AML-193 (cell line): ENCODE measurements at places on chromosomes 7 and 10.

DNA sequence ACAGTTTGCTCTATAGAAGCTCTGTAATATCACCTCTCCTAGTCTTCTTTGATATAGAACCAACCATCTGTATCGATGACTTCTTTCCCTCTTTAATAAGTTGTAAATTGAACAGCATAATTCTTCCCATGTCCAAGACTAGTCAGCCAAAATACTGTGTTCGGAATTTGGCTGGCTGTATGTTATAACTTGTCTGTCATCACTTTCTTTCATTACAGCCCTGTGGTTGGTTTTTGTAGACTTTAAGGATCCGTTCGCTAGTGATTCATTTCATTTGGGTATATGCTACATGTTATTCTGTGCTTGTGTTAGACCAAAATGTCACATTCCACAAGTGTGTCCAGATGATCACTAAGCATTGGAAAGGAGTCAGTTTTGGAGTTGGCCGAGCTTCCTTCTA is 155.4 kb upstream of the ITGB1 start:
- no peak for DNase-seq

DNA sequence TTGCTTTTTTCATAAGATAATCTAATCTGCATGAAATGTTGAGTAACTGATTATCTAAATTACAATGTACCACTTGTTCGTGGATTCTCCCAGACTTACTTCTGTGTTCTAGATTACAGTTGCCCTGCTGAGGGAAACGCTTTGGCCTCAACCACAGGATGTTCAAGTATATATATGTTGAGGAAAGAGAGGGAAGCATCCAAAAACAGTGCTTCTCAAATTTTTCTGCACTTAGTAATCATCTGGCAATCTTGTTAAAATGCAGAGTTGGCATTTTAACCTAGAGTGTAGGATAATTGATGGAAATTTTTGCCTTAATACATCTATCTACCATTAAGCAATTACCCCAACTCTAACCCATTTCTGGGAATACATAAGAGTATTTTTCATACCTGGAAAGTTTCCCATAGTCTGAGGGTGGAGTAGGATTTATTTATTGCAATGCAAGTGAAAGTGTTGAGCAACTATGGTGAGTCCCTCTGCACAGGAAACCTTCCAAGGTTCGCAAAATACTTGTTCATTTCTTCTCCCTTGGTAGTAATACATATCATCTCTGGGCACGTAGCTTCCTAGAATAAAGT is 59.6 kb upstream of the C1GALT1 start:
- no peak for DNase-seq

GRCh38 chr7:26291699-26292538 is at the start of gene SNX10:
Gene SNX10 (plus strand): TSS chr7:26291862. CDS start chr7:26346443, 54,581 bp downstream.
- DNase-seq = peak; percentile 26

DNA sequence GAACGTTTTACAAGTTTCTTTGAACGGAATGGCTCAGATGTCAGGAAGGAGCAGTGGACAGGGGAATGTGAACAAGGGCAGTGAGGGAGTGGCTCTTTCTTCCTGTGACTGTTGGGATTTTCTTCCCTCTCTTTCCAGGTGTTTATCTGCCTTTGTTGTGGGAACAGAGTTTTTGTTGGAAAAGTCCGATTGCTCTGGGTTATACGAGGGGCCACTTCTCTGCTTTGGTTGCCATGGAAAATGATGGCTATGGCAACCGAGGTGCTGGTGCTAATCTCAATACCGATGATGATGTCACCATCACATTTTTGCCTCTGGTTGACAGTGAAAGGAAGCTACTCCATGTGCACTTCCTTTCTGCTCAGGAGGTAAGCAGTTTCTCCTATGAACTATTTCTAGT is 41.4 kb downstream of the ZRANB1 start:
- no peak for DNase-seq

- DNase-seq = no peak
Measured at GRCh38 chr10:25797888-25798429, 136.1 kb upstream of the MYO3A start.

DNA sequence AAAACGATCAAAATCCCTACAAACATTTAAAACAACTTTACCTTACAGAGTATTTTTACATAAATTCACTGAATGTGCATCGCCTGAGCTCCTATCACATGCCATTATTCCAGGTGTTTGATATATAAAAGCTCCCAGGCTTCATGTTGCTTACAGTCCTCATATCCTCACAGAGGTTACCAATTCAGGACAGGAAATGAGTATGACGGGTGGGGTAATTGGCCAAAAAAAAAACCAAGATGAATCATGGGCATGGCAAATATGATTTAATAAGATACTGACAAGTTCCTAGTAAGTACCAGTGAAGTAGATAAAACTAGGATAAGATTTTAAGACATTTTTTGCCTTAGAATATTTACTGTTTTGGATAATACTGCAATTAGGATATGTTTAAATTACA is 135.8 kb downstream of the KMT2E start:
- DNase-seq = no peak

GRCh38 chr7:157469181-157470016 is 132.6 kb downstream of the DNAJB6 start:
- no peak for DNase-seq

- no peak for DNase-seq
Measured at GRCh38 chr10:110073896-110074295, 66.1 kb downstream of the ADD3 start.

DNA sequence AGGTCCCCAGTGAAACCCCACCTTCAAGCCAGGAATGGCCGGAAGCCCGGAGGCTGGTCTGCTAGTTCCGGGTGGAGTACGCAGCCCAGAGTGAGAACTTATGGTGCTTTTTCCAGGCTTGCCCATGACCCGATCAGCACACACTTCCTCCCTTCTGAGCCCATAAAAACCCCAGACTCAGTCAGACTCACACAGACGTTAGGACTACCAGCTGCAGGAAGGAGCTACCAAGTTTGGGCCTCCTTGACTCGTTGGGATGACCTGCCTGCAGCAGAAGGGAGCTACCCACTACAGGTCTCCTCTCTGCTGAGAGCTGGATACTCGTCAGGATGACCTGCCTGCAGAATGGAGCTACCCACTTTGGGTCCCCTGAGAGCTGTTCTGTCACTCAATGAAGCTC is 39.1 kb downstream of the SCRN1 start:
- DNase-seq = no peak

GRCh38 chr10:98617906-98618520 is 171.3 kb upstream of the HPS1 start:
- DNase-seq = no peak

GRCh38 chr10:129758207-129759021 is 205.7 kb downstream of the EBF3 start:
- no peak for DNase-seq

DNA sequence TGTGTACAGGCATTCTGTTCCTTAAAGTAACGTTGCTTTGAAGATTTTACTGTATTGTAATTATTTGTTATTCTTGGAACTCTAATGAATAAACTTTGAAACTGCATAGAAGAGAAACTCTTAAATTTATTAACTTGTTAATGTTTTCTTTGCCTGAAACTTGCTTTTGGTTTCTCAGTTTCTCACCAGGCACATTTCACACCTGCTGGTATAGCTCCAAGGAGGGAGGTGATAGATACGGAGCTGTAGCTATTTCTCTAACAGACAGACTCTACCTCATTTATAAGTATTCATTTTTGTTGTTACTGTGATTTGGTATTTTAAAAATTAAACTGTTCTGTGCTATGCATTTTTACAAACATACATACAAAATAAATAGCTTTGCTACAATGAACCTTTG is 32.7 kb downstream of the R3HCC1L start:
- no peak for DNase-seq

- DNase-seq = no peak
Measured at GRCh38 chr10:118258285-118258684, 83.8 kb downstream of the FAM204A start.

GRCh38 chr10:9508606-9509005 is 1454.1 kb downstream of the GATA3 start:
- DNase-seq = no peak

GRCh38 chr7:73699370-73700068 is 16.1 kb downstream of the BUD23 start:
- DNase-seq = no peak

DNA sequence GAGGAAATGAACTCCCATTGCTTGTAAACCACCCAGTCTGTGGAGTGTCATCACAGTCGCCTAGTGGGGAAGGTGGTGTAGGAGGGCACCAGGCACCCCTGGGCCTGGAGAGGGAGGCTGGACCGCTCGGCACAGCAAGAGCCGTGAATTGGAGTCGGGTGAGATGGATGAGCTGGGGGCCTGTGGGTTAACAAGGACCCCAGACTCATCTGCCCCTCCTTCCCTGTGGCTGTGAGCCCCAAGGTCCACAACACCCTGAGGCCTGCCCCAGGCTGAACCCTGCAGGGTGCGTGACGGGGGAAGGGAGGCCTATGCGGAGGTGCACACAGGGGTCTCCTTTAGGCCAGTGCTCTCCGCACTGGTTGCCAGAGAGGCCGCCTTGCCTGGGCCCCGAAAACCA is 581.4 kb upstream of the FOXK1 start:
- DNase-seq = no peak

DNA sequence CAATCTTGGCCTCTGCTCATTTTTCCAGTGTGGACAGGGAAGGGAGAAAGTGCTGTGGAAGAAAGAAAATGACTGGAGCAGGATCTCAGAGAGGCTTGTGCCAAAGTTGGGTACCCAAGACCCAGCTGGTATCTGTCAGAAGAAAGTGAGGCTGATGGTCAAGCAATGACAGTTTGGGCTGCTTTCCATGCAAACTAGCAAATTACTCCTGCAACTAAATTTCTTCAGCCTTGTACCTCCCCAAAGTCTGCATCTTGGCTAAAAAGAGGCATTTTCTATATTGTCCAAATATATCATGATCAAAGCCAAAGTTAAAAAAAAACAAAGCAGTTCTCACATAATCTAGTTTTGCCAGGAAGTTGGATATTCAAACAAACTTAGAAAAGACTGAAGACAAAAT is 208.5 kb upstream of the FRMD4A start:
- DNase-seq = no peak

GRCh38 chr10:115866691-115867090 is 406.3 kb downstream of the GFRA1 start:
- no peak for DNase-seq

DNA sequence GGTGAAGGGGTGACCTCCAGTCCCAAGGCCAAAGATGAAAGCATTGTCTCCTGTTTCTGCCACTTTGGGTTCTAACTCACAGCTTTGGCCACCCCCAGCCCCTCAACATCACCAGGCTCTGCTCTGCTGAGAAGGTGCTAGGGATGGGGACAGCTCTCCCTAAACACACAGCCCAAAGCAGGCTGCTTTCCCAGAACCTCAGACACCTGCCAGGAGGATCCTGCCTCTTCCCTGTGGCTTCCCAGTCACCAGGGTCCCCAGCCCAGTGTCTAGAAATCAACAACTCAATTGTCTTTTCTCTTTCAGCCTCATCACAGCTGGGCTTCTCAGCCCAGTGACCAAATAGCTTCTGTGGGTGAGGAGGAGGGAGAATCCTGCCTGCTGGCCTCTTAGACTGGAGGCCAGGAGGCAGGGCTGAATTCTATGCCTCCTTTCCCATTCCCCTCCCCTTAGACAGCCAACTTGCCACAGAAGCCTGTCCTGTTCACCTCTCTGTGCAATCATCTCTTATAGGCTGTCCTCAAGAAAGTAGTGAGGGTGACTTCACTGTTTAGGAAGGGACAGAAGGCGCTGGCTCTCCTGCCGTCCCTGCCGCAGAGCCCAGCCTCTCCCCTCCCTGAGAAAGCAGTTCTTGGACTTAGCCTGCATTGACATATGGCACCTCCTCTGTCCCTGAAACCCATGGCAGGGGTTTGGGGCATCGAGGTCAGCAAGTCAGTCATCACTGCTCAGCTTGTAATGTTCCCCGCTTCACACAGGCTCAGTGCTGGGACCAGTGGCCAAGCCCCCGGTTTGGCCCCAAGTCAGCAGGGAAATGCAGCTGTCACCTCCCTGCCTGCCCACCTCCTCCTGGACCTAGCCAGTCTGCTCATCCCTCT is 3.7 kb downstream of the FGF8 start:
- DNase-seq = no peak

DNA sequence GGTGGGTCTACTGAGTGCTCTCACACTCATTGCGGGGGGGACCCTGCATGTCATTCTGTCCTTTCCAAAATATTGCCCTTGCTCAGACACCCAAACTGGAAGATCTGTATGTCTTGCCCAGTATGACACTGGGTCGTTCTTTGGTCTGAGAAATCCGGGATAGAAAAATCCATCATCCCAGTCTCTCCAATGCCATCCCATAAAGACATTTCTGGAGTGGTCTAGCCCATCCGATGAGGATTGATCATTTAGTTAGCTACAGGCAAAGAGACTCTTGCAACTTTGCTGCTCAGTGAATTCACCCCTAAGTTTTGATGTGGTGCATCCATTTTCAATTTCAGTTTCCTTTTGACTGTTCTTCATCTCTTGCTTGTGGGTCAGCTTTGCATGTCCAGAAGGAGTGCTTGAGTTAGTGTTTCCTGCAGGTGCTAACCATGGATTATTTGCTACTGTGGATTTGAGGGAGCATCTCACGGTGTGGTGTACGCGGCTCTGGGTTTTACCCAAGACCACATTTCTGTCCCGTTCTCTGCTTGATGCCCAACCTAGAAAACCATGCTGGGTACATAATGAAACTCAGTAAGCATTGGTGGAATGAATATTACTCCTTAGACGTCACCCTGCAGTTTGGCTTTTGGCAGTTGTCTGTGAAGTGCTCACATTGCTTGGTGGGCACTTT is 247.0 kb upstream of the MKI67 start:
- no peak for DNase-seq

- DNase-seq = no peak
Measured at GRCh38 chr10:71635867-71636266, 83.7 kb downstream of the C10orf105 start.

DNA sequence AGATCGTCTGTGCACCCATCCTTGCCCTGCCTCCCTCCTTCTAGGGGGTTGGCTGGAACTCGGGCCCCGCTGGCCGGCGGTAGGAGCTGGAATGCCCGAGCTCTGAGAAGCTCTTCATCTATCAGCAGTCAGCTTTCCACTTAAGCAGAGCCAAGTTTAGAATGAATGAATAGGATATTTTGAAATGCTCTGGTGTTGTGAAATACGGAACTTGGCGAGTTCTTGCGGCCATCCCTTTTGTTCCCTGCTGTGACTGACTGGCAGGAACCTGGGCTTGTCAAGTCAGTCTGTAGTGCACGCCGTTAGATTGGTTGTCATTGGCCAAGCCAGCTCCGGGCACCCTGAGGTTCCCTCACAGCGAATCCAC is 33.3 kb downstream of the FOXK1 start:
- DNase-seq = peak; percentile 97

DNA sequence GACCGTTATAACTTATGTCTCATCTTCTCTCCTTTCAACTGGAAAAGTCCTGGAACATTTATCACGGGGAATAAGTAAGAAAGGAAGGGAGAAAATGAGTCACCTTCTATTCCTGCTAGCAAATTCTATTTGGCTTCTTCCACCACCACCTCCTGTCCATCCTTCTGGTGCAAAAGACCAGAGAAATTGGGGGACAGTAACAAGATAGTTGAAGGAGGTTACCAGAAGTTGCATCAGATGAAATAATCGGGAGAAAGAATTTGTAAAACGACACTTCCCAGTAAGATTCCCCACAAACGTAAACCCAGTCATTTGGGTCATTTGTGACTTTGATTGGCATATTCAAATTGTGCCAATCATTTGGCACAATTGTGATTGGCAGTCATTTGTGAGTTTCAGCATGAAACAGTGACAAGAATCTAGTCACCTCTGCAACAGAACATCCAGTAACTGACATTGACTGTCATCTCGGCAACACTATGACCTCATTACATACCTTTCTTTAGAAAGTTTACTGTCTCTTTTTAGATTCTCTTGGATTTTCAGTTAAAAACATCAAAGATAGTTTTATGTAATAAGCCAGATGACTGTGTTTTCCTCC is 51.3 kb upstream of the PIK3CG start:
- DNase-seq = no peak
